ENCODE measurements at places on chromosomes 11 and 22. TPM values are rescaled to one million over a fixed set of nuclear protein-coding genes. Genes with fewer than 3 reads are reported as not detected.

Gene E2F8
- not detected for total RNA-seq

Gene KRTAP5-10
- not detected for total RNA-seq

Gene KREMEN1
- total RNA-seq: 17.4 TPM

Gene NLRX1
- total RNA-seq: 21.6 TPM

Gene PNPLA3
- not detected for total RNA-seq

Gene HTR3A
- 0.77 TPM for total RNA-seq

Gene HEPN1
- total RNA-seq: not detected
